Lung microvascular endothelial cell (primary cell): ENCODE measurements at places on chromosomes 2 and 18.

DNA sequence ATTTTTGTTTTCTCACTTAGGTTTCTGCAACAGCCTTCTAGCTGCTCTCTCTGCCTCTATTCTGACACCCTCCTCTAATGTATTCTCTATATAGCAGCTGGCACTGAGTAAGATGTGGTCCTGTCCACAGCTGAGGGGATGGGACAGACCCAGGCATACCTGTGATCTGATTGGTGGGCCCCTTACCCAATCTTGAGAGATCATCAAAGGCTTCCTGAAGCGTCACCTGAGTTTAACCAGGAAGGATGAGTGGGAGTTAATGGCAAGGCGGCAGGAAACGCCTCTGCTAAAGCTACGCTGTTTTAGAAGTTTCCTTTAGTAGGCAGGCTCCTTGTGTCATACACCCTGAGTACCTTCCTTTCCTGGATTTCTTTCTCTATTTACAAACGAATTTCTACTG is 5.7 kb upstream of the TET3 start:
- DNase-seq, result no peak

DNA sequence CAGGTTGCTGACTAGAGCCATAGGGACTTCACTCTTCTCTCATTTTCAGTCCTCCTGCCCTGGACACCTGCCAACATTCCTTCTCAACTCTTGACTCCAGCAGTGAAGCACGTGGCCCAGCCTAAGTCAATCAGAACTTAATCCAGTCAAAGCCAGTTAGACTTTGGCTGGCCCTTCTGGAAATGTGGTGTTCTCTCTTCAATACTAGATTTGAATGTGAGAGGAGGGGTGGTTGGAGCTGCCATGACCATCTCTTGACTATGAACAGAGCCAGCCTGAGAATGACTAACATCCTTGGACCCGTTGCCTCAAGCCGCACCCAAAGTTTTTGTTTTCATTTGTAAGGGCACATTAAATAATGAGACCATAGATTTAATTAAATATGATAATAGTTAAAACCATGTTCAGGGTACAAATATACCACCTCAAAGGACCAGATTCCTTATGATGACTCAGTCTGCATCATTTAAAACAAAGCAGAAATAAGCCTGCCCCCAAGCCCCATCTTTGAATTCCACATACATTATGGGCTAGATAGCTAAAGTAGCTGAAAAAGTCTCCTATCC is 49.7 kb upstream of the RASGRP3 start:
- peak; percentile 80 for DNase-seq

DNA sequence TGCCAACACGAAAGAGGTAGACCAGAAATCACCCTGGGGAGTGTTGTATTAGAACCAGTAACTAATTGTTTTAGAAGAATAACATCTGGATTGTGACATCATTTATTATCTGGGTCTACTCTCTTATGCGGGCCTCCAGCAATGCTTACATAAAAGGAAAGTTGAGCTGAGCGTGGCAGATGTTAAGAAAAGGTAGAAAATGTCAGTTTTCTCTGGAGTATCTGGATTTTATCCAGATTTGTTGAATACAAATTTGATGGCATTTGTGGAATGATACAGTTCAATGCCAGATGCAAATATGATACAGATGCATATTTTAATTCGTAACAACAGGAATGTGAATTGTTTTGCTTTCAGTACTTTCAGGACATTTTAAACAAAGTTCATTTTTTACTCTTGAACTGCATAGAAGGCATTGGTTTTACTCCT is 90.3 kb downstream of the PRPF40A start:
- DNase-seq, result no peak

DNA sequence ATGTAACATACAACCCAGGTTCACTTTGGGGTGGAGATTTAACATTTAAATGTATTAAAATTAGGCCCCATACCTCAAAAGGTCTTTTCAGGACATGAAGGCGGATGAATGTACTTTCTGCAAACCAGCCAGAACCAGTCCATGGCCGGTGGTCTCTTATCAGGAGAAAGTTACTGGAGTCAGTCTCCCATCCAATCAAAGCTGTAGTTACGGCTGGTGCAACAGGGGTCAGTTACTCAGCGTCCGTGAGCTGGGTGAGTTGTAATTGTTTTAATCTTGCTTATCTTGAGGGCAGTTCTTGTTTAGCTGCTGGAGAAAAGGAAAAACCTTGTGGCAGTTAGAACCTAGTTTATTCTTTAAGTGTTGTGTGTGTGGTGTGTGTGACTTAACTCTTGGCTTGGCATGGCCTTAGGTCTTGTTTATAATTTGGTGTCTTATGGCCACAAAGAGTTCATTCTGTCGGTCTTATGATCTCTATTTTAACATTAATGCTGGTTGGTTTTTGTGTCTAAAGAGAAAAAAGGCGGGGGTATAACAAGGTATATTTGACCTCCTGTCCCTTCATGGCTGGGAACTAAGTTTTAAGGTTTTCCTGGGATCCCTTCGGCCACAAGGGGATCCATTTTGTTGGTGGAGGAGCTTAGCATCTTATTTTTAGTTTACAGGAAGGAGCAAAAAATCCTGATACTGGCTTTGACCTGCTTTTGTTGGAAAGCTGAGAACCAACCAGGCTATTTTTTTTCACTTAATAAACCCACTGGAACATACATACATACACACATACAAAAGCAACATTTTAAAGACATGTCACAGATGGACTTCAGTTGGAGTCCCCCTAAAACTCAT is 143.5 kb upstream of the NCK2 start:
- no peak for DNase-seq

DNA sequence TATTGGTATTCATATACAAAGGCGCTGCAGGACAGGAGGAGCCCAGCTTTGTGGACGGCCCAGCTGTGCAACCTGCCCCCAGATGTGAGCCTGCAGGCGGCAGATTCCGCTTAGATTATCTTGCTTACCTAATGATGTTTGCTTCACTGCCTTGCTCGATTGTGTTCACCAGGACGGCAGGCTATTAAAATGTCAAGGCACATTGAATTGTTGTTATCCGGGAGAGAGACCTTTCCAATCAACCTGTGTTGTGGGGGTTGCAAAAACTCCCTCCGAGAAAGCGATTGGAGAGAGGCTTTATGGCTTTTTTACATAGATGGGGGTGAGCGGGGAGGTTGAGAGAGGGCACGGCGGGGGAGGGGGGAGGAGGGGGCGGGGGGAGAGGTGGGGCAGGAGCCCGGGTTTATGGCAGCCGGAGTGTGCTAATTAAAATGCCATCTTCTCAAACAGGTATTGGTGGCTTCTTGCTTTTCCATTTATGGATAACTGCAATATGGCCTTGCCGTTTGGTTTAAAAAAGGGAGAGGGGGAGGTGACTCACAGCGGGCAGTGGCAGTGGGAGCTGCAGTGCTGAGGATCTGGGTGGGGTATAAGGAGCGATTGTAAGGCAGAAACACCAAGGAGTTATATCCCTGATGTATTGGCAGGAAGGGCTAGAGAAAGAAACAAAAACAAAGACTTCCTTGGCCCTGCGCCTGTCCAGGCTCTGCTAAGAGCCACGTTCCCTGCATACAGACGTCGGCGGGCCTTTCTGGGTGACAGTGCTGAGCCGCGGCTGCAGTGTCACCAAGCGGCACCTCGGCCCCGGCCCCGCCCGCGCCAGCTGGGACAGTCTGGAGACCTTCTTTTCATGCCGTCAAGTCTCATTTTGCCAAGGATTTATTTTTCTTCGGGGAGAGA is 97.2 kb downstream of the INSIG2 start:
- peak; percentile 35 for DNase-seq
